ENCODE measurements at places on chromosomes 6 and 20. TPM values are rescaled to one million over a fixed set of nuclear protein-coding genes. Genes with fewer than 3 reads are reported as not detected.

The TNNC2 gene
- total RNA-seq = not detected

The TRIM40 gene
- not detected for total RNA-seq

The LY6G5C gene
- total RNA-seq = 4.5 TPM

The MICB gene
- total RNA-seq = 26.3 TPM

The TMEM244 gene
- 0.87 TPM for total RNA-seq

The RGL2 gene
- total RNA-seq = 66.8 TPM

The GPSM3 gene
- 313 TPM for total RNA-seq

The C2 gene
- total RNA-seq = 3.2 TPM

The C6orf15 gene
- total RNA-seq = not detected

The FOXQ1 gene
- not detected for total RNA-seq

The DNMT3B gene
- total RNA-seq = 0.38 TPM

The DPPA5 gene
- total RNA-seq = not detected

The TOMM6 gene
- total RNA-seq = 126 TPM

The GDAP1L1 gene
- not detected for total RNA-seq

The PXT1 gene
- not detected for total RNA-seq

The TMEM74B gene
- not detected for total RNA-seq

The KIF25 gene
- not detected for total RNA-seq

The ULBP2 gene
- total RNA-seq = not detected

The EYS gene
- not detected for total RNA-seq

The ARFGEF3 gene
- 0.03 TPM for total RNA-seq

The DYNLT2 gene
- 4.6 TPM for total RNA-seq

The VWA7 gene
- 1.7 TPM for total RNA-seq

The IMPG1 gene
- total RNA-seq = not detected

The SPATA25 gene
- total RNA-seq = 4.7 TPM

The BCAS1 gene
- 0.25 TPM for total RNA-seq

The STX11 gene
- 6.2 TPM for total RNA-seq

The TXNDC5 gene
- total RNA-seq = 21.8 TPM

The GRM1 gene
- not detected for total RNA-seq

The RHAG gene
- not detected for total RNA-seq

The C20orf204 gene
- total RNA-seq = 4.1 TPM

The SLC22A2 gene
- total RNA-seq = not detected

The SPATS1 gene
- total RNA-seq = not detected

The PLEKHG1 gene
- total RNA-seq = 3.9 TPM

The CLVS2 gene
- total RNA-seq = not detected

Measured in CD4-positive, alpha-beta memory T cell (primary cell).